Brain pericyte (primary cell): ENCODE measurements at places on chromosomes 5 and 9.

DNA sequence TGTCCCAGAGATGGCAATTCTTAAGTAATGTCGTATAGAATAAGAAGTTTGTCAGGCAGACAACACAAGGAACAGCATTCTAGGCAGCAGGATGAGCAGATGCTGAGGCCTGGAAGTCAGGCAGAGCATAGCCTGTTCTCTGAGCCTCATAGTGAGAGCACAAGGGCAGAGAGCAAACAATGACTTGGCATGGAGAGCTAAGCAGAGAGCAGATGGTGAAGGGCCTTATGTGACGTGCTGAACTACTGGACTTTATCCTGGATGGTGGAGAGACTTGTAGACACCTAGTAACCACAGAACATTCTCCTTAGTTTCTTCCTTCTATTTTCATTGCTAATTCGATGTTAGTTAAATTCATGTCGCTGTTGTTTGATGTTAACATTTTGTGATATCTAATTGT, 60.1 kb downstream of the KCTD16 start:
- DNase-seq: no peak

DNA sequence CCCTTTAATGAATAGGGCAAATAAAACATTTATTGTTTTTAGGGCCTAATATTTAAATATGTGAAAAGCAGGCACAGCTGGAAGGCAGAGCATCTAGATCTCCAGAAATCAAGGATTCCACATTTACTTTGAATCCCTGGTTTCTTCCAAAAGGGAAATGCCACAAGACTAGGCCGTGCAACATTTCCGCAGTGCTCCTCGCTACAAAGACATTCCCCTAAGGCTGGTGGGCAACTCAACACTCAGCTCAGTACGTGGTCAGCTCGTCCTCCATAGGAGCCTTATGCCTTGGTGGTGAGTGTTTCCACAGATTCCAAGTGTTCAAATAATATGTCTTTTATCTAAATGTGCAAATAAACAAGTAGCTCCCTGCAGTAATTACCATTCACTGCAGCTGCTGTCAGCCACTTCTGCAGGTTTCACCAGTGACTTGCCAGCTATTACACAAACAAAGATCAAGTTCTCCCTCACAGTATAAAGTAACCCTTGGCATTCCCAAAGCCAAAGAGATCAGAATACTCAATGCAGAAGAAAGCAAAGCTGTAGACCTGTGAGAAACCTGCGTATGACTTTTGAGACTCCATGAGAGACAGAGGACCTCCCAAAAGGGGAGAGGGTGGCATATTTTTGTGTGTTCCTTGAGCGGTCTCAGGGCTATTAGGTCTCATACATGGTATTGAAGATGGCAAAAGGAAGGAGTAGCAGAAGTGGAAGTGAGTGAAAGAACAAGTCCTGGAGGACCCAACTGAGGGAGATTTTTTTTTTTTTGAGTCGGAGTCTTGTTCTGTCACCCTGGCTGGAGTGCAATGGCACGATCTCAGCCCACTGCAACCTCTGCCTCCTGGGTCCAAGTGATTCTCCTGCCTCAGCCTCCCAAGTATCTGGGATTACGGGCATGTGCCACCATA, 38.0 kb upstream of the TENT2 start:
- no peak for DNase-seq

GRCh38 chr9:108077556-108077955, 588.0 kb upstream of the KLF4 start:
- no peak for DNase-seq

DNA sequence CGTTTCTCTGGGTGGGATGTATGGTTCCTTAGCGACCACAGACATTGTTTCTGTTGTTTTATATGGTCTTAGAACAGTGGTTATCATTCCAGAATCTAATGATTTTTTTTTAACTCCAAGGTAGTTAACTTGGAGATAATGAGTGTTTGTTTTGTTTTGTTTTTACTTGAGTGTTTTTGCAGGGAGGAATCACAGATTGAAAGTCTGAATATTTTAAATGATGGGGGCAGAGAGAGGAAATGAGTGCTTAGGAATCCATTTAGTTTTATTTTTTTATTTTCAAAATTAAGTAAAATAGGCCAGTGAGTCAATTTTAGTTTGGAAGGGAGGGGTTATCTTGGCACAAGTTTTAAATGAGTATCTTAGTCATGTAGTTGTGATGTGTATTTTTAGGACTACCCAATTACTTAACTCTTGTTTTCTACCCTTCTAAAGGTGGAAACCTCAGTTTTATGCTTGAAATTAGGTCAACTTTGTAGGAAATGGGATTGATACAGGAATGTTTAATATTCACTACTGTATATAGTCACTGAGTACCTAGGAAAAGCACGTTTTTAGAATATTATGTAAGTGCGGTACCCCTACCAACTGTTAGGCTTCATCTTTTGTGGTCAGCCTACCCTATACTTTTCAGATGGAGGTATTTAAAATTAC, 2.0 kb downstream of the UBE2R2 start:
- no peak for DNase-seq

GRCh38 chr9:134785325-134786108, 95.1 kb upstream of the FCN2 start:
- no peak for DNase-seq

DNA sequence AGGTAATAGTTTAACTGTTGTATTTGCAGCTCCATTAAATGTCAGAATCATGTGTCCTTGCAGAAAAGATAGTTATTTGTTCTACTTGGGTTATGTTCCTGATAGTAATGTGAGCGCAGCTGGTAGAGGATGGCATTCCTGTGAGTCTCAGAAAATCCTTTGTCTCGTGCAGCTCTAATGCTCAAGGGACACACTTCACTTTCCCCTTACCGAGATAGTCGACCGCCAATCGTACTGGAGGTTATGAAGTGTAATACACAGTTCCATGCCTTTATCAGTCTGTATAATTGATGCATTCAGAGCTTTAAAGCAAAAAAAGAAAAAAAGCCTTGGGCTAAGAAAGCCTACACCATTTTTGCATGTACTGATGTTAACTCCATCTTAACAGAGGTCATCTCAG, 60.2 kb upstream of the SRP19 start:
- no peak for DNase-seq

GRCh38 chr5:57532513-57533497, 50.2 kb upstream of the ACTBL2 start:
- DNase-seq: no peak

GRCh38 chr5:168086746-168087145, 204.7 kb upstream of the WWC1 start:
- no peak for DNase-seq

DNA sequence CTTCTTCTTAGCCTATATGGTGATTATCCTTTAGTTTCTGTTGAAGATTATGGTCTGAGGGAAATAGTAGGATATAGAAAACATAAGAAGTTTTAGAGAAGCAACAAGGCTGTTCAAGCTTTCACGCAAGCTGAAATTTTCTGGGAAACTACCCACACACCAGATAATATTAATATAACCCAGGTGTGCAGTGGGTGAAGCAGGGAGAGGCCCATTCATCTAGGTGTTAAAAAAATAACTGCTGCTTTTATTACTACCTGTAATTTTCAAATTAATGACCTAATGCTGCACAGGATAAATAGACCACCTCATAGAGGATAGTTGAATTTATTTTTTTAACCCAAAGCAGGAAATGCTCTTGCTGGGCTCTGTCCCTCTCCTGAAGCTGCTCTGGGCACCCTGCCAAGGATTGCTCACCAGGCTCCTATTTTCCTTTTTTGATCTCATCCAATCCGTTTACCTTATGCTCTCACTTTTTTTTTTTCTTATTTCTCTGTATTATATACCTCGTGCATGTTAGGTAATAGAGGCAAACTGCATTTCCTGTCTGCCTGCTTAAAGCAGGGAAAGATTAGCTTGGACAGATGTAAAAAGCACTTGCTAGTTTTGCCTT, 124.3 kb upstream of the SLC12A2 start:
- peak; percentile 76 for DNase-seq

- DNase-seq: no peak
Observed at GRCh38 chr5:151110122-151110681, 29.4 kb upstream of the TNIP1 start.
